NCI-H748 treated with DMSO at 0.1 percent for 48 hours (cell line): ENCODE measurements at places on chromosomes 13 and 19.

DNA sequence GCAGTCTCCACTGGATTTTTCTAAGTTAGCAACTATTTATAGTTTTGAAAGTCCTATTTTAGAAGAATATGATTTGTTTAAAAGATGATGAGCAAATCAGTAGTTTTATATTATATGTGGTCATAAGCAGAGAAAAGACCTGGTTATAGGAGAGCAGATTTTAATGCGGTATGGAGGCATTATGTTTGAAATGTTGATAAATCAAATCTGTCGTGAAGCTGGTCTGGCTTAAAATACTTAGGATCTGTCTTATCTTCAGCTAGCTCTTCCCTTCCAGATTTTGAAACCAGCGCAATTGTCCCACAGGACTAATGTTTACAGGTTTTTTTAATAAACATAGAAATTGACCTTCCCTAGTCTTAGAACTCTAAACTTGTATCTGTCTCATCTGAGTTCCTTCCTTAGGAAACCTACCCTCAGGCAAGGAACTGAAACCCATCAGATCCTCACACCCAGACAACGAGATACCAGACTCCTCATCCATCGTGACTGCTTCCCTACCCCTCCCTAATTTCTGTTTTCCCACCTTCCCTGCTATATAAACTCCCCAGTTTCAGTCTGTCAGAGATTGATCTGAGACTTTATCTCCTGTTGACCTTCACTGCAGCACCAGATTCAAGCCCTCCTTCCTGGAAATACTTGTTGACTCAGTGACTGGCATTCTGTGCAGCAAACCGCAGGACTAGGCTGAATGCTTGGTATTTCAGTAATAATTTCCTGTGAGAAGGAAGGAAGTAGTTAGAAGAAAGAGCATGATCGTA, 37.8 kb upstream of the CXCL17 start:
- no peak for DNase-seq

DNA sequence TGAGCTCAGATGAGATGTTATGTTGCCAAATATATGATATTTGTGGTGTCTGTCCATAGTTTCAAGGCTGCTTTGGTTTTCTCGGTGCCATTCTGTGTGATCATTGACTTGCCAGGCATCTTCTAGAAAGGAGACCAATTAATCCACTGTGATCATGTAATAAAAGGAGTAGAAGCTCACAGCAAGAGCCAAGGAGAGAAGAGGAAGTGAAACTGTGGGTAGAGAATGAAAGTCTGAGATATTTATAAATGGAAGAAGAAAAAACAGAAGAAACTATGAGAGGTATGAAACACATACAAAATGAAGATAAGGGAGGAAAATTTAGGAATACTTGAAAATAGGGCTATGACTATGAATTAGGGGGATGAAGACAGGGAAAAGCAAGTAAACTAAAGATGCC, 11.1 kb upstream of the ZNF613 start:
- no peak for DNase-seq

- DNase-seq = no peak
Observed at GRCh38 chr13:88248393-88248792, 577.2 kb downstream of the SLITRK5 start.

DNA sequence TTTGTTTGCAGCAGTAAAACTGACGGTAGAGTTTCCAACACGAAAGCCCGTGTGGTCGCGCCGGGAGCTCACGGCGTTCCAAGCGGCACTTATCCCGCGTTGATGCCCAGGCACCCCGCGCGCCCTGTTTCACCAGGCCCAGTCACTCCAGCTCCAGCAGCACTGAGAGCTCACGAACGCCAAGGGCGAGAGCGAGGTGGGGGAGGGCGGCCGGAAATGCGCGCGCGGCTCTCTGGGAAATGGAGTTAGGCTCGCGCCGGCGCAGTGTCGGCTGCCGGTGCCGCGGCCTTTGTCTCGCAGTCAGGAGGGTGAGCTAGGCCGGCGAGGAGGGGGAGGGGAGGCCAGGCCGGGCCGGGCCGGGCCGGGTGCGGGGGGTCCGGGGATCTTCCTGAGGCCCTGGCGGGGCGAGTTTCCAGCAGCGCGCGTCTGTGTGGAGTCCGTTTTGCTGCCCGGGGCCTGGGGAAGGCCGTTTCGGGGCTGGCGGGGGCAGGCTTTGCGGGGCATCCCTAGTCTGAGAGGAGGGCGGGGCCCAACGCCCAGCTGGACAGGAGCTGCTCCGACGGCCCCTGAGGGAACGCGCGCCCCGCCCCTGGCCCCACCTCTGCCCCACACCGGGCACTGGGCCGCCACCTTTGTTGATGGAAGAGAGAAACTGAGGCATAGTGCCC, at the start of gene ZNF135:
TSS of gene ZNF135 (plus strand) at position 280 of the 668 bp plus-strand sequence. CDS start 721 bp downstream, outside the sequence.
- DNase-seq = peak; percentile 92

DNA sequence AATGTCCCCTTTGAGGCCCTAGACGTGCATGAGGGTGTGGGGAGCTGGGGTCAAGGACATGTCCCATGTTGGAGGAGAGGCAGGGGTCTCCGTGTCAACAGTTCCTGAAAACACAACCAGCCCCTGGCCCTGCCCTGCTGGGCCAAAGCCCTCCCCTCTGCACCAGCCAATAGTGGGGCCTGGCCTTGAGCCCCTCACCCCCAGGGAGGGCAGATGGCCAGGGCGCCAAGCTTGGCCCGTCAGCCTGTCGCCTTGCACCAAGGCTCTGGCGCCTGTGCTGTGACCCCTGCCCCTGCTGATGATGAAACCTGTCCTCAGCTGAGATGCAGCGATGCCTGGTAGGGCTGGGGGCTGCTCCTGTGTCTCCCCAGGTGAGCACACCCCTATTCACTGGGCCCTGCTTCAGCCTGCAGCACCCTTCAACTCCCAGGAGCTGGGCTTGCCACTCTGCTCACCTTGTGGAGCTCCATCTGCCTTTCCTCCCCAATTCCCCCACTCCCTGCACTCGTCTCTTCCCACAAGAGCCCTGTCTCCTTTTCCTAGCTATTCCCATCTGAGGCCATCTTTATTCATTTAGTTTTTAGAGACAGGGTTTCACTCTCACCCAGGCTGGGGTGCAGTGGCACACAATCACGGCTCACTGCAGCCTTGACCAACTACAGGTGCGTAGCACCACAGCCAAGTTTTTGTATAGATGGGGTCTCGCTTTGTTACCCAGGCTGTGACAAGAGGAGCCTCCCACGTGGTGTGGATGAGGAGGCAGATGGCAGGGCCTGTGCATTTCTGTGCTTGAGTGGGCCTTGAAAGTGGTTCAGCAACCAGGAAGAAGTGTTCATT, 2.1 kb upstream of the HAMP start:
- DNase-seq = no peak

GRCh38 chr13:106210324-106210723, 325.1 kb downstream of the EFNB2 start:
- no peak for DNase-seq

DNA sequence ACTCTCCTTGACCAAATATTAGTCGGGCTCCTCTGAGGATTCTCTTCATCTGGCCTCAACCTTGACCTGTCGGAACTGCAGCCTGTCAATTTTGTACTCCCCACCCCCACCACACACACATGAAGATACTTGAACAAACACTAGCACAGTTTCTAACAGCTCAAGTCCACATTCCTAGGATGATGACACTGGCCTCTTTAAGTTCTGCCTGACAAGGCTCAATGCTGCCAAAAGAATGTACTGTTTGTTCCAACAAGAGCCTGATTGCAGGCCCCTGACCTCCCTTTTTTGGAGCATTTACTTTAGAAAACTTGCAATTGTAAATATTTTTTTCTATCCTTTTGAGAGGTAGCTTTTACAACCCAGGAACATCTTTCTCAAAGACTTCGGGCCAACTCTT, 169.2 kb upstream of the IRS2 start:
- DNase-seq = no peak

DNA sequence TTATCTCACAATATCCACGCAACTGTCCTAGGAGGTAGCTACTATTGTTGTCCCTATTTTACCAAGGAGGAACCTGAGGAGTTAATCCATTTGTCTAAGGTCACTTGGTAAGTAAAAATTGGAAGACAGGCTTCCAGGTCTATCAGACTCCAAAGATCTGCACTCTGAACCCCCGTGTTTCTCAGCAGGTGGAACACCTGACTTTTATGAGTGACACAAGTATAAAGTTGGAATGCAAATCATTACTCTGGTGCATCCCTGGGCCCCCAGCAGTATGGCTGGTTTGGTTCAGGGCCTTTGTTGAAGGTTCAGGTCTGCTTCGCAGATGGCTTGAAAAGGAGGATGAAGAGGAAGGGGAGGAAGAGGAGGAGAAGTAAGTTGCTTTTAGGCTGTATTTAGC, 46.0 kb downstream of the RGCC start:
- DNase-seq = no peak

GRCh38 chr19:17902701-17903100, 30.1 kb upstream of the CCDC124 start:
- DNase-seq = no peak

DNA sequence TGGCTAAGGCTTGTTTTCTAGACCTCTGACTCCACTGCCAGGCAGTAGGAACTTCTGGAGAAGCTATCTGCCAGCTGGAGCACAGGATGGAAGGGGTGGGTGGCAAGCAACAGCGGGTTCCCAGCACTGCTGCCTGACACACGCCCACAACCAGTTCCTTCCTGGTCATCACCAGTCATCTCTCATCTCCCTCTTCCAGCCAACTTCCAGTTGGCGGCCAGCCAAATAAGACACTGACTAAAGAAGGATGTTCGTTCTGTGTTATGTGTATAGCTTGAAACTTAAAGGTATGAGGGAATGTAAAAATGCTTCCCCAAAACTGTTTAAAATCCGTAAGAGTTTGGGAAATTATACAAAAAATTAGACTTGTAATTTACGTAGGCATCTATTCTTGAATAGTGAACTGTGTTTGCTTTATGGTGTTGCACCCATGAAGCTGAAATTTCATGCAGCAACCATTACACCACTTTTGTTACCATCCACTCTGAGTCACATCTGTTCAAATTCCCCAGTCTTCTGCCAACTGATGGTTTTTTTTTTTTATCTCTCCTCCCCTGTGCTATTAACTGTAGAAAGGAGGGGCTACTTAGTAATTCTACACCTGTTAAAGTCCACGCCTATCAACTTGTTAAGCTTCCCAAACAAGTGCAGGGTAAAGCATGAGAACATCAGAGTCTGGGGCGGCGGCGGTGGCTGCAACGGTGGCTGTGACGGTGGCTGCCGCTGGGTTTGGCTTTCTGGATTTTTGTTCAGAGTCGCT, 86.2 kb upstream of the FRY start:
- peak; percentile 99 for DNase-seq

GRCh38 chr13:50463719-50464118, 379.8 kb downstream of the DLEU7 start:
- DNase-seq = no peak

GRCh38 chr19:17172624-17173345, 42.4 kb upstream of the USE1 start:
- no peak for DNase-seq

DNA sequence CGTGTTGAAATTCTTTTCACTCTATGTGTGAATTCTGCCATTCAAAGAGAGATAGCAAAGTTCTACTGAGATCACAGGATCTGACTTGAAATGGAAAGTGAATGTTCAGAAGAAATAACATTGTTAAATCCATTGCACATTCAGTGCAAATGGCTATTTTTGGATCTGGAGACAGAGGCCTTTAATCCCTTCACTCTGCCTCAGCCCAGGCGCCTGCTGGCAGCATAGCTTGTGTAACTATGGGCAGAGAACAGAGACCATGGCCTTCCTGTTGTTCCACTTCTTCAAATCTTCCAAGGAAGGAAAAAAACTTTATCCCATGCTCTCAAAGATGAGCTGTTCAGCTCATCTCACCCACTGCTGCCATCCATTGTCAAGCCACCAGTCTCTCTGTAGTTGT, 265.4 kb downstream of the LMO7 start:
- no peak for DNase-seq

- DNase-seq = peak; percentile 33
Observed at GRCh38 chr13:72565893-72566292, 161.5 kb downstream of the MZT1 start.

GRCh38 chr19:5032101-5032967, 63.4 kb downstream of the KDM4B start:
- DNase-seq = no peak

DNA sequence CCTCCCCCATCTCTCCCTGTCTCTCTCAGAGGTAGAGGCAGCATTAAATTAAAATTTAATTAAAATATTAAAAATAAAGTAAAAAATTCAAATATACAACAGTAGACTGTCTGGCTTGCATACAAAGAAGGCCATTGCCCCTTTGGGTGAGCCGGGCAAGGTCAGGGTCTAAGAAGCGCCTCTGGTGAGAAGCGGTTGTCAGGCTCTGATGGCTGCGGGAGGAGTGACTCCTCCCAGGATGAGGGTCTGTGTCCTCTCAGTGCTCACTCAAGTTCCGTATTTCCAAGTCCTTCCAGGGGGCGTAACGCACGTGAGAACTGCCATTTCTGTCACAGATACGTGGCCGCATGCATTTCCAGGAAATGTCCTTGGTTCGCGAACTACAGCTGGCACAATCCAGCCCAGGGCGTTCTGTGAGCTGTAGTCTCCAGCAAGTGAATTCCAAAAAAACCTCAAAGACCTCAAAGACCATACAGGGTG, 737 bp upstream of the ZNF181 start:
- DNase-seq = no peak

DNA sequence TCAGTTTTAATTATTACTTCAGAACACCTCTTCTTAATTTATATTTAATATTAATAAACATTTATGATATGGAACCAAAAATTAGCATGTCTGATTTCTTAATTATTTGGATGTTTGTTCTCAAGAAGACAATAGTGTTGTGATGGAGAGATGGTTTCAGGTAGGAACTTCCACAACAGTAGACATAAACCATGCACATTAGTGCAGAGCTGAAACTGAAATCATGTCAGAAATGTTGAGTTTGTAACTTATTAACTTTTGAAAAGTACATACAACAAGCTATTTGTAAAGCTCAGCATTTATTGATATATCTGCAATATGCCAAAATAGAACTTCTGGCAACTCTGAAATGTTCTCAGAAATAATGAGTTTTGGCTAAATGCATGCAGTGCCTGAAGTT, 11.8 kb upstream of the EDNRB start:
- DNase-seq = no peak

- DNase-seq = peak; percentile 52
Observed at GRCh38 chr13:49669735-49670309, 21.5 kb downstream of the EBPL start.

DNA sequence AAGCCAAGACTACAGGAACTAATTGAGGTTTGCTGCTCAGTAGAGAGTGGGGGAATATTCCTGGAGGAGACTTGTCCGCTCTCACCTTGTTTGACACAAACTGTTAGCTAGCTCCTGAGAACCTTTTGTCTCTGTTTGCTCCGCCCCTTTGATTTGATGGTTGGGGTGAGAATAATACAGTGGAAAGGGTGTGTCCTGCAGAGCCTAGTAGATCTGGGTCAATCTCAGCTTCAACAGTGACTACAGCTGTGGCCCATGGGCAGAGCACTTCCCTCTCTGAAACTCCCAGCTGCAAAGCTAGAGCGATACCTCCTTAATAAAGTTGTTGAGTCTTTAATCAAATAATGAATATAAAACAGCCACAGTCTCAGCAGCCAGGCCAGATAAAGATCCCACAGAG, 576.7 kb downstream of the DIAPH3 start:
- no peak for DNase-seq

GRCh38 chr19:974564-975257, 9.4 kb upstream of the WDR18 start:
- no peak for DNase-seq

DNA sequence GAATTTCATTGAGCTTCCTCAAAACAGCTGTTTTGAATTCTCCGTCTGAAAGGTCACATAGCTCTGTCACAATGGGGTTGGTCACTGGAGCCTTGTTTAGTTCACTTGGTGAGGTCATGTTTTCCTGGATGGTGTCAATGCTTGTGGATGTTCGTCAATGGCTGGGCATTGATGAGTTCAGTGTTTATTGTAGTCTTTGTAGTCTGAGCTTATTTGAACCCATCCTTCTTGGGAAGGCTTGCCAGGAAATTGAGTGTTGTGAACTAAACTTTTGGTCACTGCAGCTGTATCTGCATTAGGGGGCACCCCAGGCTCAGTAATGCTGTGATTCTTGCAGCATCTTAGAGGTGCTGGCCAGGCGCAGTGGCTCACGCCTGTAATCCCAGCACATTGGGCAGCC, 22.0 kb downstream of the BLOC1S3 start:
- no peak for DNase-seq
